Kidney (tissue), 22 donors: ENCODE measurements at places on chromosomes 11 and 22. TPM values are rescaled to one million over a fixed set of nuclear protein-coding genes. Genes with fewer than 3 reads are reported as not detected.

Gene ZNF215
- total RNA-seq = 6.4 TPM

DNA sequence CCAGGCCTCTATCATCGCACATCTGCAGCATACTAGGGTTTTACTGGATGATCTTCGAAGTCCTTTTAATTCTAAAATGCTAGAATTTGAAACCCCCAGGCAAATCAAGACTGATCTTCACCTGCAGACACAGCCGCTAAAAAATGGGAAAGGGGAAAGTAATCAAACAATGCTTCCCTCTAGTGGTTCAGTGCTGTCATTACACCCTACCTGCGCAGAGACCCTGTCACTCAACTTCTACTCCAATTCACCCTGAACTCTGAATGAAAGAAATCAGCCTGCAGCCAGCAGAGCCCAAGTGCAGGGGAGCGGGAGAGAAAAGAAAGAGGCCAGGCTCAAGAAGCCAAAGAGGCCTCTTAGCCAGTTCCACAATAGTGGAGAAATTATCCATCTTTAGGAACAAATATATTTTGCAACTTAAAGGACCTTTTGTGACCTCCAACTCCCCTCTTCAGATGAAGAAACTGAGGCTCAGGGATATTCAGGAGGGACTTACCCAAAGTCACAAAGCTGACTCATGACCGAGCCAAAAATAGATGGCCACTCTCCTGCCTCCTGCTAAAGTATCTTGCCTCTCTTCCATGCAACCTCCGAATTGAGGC, 33.0 kb downstream of the SERGEF start:
- no peaks in the 10 kb centered on the region for H3K27me3 ChIP-seq
- H3K36me3 ChIP-seq = no peaks in the 10 kb centered on the region
- peak; percentile 43 for DNase-seq
- no peak overlapping the region for H3K27ac ChIP-seq
- no peak overlapping the region for H3K4me3 ChIP-seq
- H3K4me1 ChIP-seq = no peaks in the 10 kb centered on the region

Gene STIP1
- 81.2 TPM for total RNA-seq

DNA sequence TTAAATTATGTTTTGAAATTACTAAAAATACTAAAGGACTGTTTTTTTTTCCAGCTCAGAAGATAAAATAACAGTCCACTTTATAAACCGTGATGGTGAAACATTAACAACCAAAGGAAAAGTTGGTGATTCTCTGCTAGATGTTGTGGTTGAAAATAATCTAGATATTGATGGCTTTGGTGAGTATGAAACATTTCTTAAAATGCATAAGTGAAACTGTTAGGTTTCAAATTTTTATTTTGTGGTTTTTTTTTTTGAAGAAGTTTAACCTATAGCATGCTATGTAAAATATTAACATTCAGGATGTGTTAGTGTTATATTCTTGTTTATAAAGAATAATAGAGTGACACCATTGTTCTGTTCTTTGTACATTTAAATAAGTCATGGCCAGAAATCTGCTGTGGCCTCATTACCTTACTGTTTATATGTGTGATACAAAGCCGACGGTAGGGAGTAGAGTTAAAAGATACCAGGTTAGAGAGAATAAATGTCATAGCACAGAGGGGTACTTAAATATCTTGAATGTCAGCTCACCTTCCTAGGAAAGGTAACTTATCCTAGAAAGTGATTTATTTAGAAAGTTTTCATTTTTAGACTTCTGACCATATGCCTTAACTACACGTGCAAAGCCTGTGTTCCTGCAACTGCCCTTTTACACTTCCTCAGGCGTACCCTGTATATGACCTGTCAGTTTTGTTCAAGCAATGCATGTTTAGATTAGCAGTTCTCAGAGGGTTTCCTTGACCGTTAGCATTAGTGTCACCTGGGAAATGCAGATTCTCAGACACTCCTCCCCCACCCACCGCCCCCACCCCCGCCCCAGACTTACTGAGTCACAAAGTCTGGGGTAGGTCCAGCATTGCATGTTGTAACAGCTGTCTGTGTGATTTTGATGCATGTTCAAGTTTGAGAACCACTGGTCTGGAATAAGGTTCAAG, 6.3 kb downstream of the FDX1 start:
- H3K4me1 ChIP-seq = peaks cover 10% of the 10 kb centered on the region
- no peak overlapping the region for H3K27ac ChIP-seq
- H3K36me3 ChIP-seq = peaks cover 3% of the 10 kb centered on the region
- no peaks in the 10 kb centered on the region for H3K27me3 ChIP-seq
- DNase-seq = no peak

DNA sequence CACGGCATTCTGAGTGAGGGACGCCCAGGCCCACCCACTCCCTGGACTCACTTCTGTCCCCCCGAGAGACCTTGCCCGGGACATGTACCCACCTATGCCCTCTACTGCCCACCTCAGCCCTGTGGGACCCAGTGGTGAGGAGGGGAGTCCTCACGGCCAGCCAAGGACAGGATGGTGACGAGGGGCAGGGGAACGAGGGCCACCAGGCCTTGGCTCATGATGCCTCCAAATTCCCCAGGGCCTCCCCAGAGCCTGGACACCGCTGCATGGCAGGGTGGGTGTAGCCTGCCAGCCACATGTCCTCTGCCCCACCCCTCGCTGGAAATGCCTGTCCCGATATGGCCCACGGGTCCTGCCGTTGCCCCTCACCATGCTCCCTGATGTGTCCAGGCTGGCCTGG, 26.1 kb downstream of the TSPAN4 start:
- no peak for DNase-seq
- no peaks in the 10 kb centered on the region for H3K27me3 ChIP-seq
- peaks cover 2% of the 10 kb centered on the region for H3K4me1 ChIP-seq
- no peaks in the 10 kb centered on the region for H3K36me3 ChIP-seq
- H3K4me3 ChIP-seq = no peak overlapping the region
- no peak overlapping the region for H3K27ac ChIP-seq

Gene XKR3
- not detected for total RNA-seq

DNA sequence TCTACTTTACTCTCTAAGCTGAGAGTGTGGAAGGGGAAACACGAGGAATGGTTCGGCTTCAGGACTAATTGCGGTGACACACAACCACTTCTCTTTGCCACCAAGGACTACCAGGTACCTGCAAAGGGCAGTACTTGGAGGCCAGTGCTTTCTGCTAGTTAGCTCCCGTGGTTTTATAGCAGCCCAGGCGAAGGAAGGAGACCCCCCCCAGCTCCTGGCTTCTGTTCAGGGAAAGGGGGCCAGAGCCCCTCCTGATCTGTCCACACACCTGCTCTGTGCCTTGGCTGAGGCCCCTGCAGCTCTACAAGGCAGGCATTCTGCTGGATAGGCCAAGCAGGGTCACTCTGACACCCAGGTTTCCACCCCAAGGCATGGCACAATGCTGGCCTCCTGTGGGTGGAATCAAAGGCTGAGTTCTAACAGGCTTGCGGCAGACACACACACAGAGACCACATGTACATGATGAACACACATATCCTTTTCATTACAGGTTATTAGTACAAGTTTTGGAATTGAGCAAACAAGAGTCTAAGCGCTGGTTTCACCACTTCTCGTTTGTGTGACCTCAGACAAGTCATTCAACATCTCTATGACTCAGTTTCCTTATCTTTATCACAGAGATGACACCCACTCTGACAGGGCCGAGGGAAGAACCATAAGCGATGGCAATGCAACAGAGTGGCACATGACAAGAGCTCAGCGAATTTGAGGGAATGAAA, 7.5 kb downstream of the SERPIND1 start:
- H3K36me3 ChIP-seq = peaks cover 12% of the 10 kb centered on the region
- H3K27me3 ChIP-seq = no peaks in the 10 kb centered on the region
- H3K27ac ChIP-seq = no peak overlapping the region
- H3K4me1 ChIP-seq = no peaks in the 10 kb centered on the region

DNA sequence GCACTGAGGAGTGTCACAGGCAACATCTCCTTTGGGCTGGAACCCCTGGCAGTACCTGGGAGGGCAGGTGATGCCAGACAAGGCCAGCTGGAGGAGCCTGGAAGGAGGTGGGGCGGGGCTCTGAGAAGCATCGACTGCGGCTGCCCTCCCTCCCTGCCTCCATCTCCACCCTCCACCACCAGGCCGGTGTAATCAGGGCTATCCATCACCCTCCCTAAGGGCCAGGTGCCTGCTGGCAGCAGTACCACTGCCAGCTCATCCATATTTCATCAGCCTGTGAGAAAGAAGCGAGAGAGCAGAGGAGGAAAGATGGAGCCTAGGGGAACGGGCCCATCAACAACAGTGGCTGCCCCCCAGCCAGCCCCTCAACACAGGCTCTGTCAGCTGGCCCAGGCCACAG, 51.4 kb upstream of the RASD2 start:
- H3K4me1 ChIP-seq = no peaks in the 10 kb centered on the region
- no peaks in the 10 kb centered on the region for H3K36me3 ChIP-seq
- H3K27me3 ChIP-seq = no peaks in the 10 kb centered on the region
- H3K27ac ChIP-seq = no peak overlapping the region
- DNase-seq = no peak
- no peak overlapping the region for H3K4me3 ChIP-seq

DNA sequence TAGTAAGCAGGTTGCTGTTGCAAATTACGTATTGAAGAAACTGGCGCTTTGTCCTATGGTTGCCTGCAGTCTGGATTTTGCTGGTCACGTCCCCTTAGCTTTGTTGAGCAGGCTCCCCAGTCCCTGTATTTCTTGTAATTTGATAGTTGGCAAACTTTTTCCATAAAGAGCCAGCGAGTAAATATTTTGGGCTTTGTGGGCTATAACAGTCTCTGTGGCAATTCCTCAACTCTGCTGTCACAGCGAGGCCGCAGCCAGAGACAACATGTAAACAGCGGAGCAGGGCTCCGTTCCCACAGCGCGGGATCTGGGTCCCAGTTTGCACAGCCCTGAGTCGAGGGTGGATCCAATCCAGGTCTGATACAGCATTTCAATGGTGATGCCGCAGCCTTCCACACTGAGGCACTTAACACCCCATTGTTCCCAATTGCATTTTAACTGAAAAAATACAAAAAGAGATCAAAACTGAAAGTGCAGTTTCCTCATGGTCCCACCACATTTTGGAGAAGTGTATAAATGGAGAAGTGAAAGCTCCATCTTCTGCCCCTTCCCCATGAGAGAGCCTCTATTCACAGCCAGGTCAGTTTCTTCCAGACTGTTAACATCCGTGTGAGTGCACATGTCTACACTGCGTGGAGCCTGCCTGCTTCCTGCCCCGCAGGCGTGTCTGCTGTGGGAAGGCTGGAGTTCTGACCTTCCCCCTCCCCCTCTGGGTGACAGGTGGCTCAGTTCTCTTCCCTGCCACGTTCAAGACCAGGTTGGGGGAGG, 89.1 kb downstream of the RPS6KA4 start:
- DNase-seq = peak; percentile 63
- no peaks in the 10 kb centered on the region for H3K27me3 ChIP-seq
- H3K4me3 ChIP-seq = peak overlapping the region; percentile 46
- no peaks in the 10 kb centered on the region for H3K4me1 ChIP-seq

DNA sequence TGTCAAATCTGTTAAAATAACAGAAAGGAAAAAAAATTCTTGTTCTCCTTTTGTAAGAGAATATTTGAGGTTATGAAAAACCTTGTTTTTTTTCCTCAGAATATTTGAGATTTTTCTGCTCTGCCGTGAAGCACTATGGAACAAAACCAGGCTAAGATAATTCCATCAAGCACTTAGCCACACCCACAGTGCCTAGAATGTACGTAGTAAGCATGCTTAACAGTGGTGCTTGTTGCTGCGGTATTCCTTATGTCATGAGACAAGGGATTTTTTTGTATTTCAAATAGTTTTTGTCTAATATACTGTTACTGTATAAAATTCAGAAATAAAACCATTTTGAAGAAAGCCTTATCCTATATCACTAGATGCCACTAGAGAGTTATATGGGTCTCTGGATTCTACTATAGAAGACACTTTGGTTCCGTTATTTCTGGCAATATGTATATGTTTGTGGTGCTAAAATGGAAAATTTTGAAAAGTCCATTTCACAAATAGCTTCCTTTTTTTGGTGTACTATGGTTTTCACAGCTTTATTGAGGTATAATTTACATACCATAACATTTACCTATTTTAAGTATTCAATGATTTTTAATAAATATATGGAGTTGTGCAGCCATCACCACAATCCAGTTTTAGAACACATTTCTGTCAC, 23.7 kb downstream of the PDHX start:
- no peaks in the 10 kb centered on the region for H3K4me1 ChIP-seq
- H3K27me3 ChIP-seq = no peaks in the 10 kb centered on the region
- no peak overlapping the region for H3K27ac ChIP-seq
- no peak for DNase-seq
- H3K36me3 ChIP-seq = no peaks in the 10 kb centered on the region
- no peak overlapping the region for H3K4me3 ChIP-seq
